ENCODE measurements at places on chromosomes 12 and 14.
A peak's percentile ranks its signal among the peaks of the same experiment; 100 is the strongest.

DNA sequence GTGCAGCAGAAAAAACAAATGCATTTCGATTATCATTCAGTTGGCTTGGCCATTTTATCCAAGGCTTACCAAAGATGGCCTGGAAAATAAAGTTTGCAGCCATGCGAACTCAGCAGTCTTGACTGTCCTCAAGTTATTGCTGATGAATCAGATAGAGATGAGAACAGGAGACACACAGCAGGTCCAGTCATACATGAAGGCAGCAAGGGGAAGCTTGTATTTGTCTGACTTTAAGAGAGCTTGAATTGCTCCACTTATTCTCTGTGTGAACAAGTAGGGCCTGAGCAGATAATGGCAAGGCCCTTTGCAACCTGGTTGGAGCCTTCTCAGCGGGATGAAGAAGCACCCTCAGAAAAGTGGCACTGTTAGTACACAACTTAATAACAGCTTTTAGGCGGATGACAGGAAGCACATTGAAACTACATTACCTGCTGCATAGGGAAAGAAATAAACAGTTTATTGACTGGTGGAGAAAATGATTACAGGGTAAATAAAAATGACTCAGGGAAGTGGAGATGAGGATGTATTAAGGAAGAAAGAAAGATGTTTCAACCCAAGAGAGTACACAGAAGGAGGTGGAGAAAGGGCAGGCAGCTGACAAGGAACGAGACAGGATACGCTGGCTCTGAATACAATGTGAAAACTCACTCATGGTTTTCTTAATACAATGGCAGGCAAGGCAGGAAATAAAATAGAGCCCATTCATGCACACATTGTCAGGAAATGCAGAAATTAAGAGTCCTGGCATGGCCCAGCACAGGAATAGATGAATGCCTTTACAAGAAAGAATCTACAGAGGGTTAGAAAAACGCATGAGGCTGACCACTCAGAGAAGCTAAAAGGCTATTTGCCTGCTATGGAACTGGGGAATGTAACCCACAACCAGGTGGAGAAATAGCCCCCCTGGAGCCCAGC, 128.4 kb downstream of the GALC start:
- DNase-seq = no peak

DNA sequence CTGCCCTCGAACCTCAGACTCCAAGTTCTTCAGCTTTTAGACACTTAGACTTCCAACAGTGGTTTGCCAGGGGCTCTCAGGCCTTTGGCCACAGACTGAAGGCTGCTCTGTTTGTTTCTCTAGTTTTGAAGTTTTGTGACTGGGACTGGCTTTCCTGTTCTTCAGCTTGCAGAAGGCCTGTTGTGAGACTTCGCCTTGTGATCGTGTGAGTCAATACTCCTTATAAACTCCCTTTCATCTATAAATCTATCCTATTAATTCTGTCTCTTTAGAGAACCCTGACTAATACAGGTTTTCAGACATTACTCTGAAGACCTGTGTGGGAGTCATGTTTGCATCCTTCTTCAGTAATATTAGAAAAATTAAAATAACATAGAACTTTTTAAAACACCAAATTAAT, 289.1 kb downstream of the RMST start:
- DNase-seq = no peak

DNA sequence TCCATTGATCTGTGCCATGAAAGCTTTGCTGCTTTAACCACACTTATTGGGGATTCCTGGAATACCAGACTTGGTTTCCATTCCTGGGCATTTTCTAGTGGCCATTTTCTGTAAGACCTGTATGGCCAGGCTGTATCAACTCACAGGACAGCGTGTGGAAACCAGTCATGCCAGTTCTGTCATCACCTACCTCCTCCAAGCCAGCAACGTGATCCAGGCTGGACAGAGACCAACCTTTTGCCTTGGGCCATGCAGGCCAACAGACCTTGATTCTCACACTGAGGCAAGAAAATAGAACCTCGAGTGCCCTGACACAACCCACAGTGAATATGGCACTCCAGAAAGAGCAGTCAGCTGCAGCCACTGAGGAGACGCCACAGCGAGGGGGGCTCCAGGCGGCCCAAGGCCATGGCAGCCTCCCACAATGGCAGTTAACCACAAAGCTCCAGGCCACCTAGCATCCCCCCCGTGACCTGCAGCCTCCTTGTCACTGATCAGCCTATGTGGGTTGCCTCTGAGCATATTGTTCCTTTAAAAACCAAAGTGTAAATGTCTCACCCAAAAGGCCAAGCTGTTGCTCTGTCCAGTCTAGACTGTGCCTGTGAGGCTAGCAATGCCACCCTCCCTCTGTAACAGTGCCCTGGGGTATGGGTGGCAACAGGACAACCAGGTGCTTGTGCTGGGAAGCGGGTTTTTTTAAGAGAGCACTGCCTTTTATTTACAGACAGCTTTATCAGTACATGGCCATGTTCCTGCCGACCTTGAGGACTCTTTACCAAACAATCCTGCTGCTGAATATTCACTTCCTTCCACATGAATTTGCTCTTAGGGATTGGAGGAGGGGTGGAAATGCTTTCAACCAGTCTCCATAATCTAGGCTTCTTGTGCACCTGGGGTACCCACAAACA, 168.7 kb upstream of the HIF1A start:
- no peak for DNase-seq

DNA sequence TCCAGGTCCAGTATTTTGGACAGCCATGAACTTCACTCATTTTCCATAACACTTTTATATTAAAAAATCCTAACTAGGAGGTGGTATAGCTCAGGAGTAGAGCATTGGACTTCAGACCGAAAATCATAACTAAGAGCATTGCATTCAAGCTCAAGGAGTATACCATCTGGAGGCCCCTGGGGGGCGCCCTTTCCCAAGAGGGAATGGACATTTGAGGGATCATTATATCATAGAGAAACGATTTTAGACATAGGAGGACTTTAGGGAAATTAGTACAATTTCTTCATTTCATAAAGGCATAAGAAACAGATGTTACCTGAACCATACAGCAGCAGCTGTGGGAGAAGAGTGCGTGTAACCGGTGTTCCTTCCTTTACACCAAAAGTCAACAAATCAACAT, 5.2 kb upstream of the ATG14 start:
- DNase-seq = peak; percentile 36

DNA sequence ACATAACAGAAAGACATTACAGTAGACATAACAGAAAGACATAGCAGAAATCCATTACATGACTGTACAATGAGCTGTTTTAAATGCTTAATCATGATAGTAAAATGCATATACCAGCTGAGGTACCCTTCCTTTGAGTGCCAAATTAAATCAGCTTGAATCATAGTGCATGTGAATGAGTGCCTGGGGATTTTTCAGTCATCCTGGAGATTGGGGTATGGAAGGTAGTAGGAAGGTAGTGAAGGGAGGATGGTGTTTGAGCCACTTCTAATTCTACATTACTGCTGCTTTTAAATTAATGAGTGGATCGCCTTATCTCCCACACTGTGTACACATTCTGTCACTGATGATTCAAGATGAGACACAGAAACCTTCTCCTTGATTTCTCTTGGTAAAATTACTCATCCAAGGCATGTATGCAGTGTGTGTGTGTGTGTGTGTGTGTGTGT, 534.2 kb downstream of the LRFN5 start:
- no peak for DNase-seq

GRCh38 chr14:64736271-64737169, 32.3 kb downstream of the PLEKHG3 start:
- DNase-seq = no peak

GRCh38 chr14:105525861-105526775, at the start of gene TMEM121:
TSS of gene TMEM121 (plus strand) at chr14:105526583. CDS start at chr14:105528835, 2,252 bp downstream.
- DNase-seq = no peak

DNA sequence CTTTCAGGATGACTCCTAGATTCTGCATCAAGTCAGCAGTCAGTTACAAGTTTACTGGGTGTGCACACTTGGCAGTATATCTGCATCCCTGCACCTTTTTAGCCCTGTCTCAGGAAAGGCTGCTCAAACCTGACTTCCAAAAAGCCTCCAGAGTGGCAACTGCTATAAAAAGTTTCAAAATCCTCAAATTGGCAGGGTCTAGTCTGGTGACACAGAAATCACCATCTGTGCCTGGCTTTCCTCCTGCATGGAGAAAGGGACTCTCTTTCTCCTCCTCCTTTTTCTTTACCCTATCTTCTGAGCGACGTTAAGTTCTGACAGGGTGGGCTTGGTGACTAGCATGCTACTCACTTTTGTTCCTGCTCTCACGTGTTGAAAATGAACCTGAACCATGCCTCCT, 679.5 kb downstream of the C12orf50 start:
- no peak for DNase-seq

DNA sequence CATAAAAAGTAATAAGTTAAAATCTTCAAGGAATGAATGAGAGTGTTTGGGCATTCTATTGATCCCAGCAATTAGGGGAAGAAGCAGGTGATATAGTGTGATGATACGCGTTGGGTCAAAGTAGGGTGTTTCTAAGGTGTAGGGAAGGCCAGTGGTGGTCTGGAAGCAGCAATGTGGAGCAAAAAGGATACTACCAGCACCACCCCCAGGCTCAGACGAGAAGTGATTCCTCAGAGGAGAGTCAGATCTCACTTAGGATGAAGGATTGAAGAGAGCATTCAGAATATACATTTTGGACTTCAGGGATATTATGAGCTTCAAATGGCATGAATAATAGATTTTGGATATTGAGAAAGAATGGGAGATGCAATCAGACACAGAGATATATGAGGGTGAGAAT, 497.6 kb downstream of the RMST start:
- DNase-seq = no peak

GRCh38 chr12:1091350-1091749, 100.3 kb downstream of the ERC1 start:
- DNase-seq = no peak

GRCh38 chr14:91369628-91370445, 47.8 kb downstream of the CCDC88C start:
- DNase-seq = no peak

- no peak for DNase-seq
Observed at GRCh38 chr12:57724003-57724935, 14.3 kb downstream of the AGAP2 start.

GRCh38 chr12:130086797-130087196, 75.5 kb upstream of the FZD10 start:
- DNase-seq = no peak

DNA sequence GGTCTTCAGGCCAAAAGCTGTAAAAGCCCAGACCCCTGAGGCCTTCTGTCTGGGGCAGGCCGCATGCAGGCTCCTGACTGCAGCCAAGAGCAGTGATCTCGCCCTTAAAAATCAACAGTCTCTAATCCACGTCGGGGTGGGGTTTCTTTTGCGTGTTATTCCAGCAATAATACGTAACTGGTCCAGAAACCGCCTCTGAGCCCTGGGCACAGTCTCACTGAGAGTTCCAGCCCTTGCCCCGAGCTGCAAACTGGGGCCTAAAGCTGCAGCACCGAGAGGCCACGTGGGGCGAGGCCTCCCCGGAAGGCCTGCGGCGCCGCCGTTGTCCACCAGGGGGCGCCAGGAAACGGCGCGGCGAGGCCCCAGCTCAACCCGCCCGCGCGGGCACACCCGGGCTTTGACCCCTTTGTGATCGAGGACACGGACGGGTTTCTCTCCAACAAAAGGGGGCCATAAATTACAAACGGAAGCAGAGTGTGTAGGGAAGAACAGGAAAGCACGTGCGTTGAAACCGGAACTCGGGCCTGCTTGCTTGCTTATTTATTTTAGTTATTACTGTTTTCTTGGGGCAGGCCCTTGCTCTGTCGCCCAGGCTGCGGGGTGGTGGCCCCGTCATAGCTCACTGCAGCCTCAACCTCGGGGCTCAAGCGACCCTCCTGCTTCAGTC, 87.2 kb downstream of the NINJ2 start:
- peak; percentile 47 for DNase-seq

DNA sequence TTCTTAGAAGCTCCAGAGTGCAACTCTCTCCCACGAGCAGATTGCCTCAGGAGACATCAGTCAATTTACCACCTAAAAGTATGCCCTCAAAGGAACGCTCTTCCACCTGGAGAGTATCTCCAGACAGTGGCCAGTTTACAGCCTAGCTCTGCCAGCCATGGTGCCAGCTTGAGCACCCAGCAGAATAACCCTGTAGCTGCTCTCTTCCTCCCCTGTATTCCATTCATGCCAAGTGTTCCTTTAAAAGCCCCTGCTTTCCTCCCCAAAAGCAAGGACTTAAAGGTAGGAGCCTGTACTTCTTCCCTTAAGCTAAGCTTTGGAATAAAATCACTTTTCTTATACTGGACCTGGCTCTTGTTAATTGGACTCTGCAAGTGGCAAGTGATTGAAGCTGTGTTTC, 245.4 kb upstream of the TMEM132C start:
- DNase-seq = no peak

DNA sequence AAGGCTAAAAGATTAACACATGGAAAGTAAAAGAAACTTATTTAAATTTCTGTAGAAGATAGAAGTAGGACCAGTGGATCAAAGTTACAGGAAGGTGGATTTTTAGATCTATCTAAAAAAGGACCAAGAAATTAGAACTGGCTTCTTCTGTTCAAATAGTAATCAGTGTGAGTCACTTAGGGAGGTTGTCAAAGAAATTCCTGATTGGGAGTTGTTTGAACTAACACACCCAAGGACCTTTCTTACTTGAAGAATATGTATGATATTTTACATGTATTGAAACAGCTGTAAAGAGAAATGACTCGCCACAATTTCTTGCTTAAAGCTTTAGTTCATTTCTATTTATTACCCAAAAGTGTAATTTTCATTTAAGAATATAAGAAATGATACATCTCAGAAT, 256.9 kb downstream of the RAD51B start:
- DNase-seq = no peak

- no peak for DNase-seq
Observed at GRCh38 chr14:100445436-100446088, 122.4 kb downstream of the SLC25A47 start.

- DNase-seq = no peak
Observed at GRCh38 chr12:112353393-112353792, 28.8 kb downstream of the HECTD4 start.

DNA sequence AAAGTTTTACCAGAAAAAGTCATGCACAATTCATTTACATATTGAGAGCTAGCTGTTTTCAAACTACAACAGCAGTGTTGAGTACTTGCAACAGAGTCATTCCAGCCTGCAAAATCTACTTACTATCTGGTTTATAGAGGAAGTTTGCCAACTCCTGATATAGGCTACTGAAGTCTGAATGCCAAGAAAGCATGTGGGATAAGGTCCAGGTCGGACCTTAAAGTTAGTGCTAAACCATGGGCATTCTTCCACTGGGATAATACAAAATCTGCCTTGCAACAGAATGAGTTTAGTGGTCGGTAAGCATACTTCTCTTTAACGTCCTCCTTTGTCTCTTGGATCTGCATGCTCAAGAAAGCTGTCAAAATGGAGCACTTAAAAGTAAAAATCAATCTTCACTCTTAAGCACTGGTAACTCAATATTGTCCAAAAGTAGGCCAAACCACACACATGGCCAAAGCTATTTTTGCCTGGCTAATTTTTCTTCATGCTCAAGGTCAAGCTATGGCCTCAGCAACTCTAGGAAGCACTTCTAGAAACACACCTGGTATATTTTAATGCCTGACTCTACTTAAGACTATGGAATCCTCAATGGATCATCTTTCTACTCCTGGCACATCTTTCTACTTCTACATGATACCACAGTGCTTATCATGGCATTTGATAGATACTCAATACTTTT, 364.9 kb upstream of the KITLG start:
- DNase-seq = no peak

GRCh38 chr14:101200008-101200649, 296.6 kb upstream of the RTL1 start:
- DNase-seq = no peak

GRCh38 chr12:41777064-41777790, 367.4 kb downstream of the GXYLT1 start:
- no peak for DNase-seq
